Dorsolateral prefrontal cortex (tissue), 122 donors: ENCODE measurements at places on chromosomes 1 and 21. TPM values are rescaled to one million over a fixed set of nuclear protein-coding genes. Genes with fewer than 3 reads are reported as not detected.

Gene RRAGC
- total RNA-seq: 27.0 TPM

Gene CLEC20A
- total RNA-seq: not detected

Gene PCSK9
- 0.14 TPM for total RNA-seq

- DNase-seq: no peak
Observed at GRCh38 chr1:61284248-61284854, 202.0 kb downstream of the NFIA start.

DNA sequence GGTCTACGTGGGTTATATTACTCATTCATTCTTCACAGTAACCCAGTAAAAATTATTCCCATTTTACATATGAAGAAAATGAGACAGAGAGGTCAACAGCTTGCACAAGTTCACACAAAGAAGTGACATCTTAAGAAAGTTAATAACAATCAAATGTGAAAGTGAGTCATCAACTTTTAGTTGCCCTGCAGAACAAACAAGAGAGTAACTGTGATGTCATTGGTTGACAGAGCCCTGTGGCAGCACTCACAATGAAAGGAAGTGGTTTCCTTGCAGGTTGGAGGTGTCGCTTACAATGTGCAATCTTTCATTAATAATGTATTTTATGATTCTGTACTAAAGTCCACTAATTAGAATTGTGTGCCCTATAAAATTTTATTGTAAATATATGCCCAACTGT lies 369.6 kb downstream of the RYR2 start:
- DNase-seq: no peak

DNA sequence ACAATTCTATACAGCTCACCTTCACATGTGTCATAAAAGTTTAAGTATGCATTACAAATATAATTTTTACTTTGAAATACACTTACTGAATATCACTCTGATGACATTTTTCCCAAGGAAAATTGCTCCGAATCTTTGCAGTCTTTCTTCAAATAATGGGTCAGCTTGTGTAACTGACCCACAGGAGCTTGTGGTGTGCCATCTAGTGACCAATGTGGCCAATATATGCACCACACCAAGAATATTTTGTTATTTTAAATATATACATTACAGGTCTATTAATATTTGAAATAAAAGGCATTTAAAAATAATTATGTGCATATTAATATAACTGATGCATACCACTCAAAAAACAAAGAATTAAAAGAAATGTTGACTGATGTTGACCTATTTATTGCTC lies 271.4 kb downstream of the TBX15 start:
- no peak for DNase-seq

DNA sequence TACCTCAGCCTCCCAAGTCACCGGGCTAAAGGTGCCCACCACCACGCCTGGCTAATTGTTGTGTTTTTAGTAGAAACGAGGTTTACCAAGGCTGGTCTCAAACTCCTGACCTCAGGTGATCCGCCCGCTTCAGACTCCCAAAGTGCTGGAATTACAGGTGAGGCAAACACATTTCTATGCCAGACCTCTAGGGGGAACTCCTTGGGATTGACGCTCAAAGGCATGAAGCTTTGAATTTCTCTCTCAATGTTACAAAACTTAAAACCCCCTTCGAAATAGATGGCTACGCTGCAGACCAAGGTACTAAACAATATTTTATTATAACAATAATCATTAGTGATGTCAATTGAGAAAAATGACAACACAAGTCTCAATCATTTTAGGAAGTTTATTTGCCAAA lies 330.0 kb downstream of the SETD4 start:
- no peak for DNase-seq

DNA sequence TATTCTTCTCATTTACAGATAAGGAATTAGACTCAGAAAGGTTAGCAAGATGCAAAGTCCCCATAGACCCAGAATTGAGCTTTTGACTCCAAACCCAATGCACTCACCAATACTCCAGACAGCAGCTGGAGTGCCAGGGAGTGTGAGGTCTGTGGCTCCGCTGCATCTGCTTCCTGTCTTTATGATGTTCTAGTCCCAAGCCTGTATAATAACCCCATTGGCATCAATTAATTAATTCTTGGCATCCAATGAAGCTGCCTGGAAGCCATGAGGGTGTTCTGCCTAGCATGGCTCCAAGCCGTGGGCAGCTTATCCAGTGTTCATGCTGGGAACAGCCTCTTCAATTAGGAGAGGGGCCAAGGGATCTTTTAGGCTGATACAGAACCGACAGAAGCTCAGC lies 188.7 kb downstream of the GIPC2 start:
- no peak for DNase-seq

- no peak for DNase-seq
Observed at GRCh38 chr1:30947212-30947611, 38.7 kb upstream of the SDC3 start.
